ENCODE measurements at places on chromosomes 6 and 20.

DNA sequence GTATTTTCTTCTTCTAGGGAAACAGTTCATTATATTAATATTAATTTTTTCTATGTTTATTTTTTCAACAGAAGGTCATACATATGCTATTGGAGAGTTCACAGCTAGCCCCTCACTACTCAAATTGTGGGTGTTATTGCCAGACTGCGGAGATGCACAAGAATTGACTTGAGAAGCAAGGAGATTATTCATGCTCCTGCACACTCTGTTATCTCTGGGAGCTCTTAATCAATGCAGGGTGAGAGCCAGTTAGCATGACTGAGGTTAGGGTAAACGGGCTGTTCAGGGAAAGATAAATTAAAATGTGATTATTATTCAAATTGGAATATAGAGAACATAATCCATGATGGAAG is 48.9 kb upstream of the DEFB112 start:
- DNase-seq = no peak

DNA sequence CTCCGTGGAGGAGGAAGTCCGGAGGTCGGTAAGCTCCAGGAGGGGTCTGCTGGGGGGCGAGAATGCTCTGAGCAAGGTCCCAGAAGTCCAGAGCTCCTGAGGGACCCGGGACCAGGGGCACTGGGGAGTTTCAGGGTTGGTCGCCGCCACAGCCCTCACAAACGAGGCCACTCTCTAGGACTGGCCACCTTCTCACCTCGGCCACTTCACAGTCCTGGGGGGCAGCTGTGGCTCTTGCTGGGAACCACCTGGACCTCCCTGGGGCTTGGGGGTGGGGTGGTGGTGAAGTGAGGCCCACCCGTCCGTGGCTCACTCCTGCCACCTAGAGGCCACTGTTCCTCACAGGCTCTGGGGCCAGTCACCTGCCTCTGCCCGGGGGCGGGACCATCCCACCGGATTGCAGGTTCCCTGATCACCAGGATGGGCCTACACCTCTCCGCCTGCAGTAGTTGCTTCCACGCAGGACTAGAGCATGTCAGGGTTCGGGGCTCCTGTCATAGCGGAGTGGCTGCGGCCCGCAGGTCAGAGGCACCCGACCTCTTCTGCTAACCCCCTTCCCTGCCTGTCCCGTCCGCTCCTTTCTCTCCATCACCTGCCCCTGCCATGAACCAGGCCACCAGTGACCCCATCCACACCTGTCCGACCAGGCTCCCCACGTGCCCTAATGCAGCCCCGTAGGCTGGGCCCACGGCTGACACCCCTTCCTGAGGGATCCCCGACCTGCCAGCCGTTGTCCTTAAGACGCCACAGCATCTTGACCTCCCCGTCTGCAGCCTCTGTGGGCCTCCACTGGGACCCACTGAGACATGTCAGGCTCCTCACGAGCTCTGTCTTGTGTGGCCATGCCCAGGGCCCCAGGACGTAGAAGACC is 5.1 kb upstream of the TCEA2 start:
- no peak for DNase-seq

DNA sequence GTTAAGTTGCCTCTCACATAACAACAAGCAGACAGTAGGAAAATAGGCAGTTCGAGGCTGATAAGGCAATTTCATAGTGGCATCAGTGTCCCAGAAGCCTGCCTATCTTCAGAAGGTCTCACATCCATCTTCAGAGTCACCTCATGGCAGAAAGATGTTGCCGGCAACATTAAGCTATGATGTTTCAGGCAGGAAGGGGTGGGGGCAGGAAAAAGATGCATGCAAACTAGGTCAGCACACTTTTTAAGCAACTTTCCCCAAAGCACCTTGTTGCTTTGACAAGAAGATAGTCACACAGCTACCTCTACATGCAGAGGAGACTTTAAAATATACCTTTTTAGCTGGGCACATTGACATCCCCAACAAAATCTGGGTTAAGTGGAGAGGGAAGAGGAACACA is 43.2 kb upstream of the SMIM8 start:
- no peak for DNase-seq

DNA sequence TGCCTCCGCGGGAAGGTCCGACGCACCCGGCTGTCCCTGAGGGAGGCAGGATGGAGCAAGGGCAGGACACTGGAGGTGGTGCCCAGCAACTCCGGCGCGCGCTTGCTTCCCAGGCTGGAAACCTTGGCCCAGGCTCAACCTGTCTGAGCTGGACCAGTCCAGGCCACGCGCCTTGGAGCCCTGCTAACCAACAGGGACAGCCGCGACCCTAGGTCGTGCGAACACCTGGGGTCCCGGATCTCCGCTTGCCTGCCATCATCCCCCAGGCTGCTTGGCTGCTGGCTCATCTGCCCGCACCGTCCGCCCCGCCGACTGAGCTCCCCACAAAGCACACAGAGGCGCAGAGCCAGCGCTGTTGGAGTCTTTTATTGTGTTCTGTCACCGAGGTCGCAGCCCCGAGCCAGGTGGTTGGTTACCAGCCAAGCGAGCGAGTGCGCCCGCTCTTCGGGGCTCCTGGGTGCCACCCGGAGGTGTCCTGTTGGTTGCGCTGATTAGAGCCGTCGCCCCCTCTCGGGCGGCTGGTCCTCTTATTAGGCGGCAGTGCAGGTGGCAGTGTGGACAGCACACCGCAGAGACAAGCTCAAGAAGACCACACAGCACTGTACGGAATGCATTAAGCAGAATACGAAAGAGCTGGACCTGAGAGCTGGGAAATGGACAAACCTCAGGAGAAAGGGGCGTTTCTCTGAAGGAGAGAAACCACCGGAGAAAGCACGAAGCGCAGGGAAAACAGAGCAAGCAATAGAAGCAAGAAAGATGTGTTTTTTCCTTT is 3.8 kb downstream of the COL12A1 start:
- peak; percentile 34 for DNase-seq

Data from frontal cortex (tissue), 4 donors.